CD4-positive, CD25-positive, alpha-beta regulatory T cell (primary cell): ENCODE measurements at places on chromosomes 2 and 18. TPM values are rescaled to one million over a fixed set of nuclear protein-coding genes. Genes with fewer than 3 reads are reported as not detected.

GRCh38 chr2:226023383-226023782 lies 623.9 kb downstream of the NYAP2 start:
- DNase-seq, result no peak

GRCh38 chr2:40352041-40352702 lies 99.7 kb downstream of the SLC8A1 start:
- DNase-seq, result no peak

DNA sequence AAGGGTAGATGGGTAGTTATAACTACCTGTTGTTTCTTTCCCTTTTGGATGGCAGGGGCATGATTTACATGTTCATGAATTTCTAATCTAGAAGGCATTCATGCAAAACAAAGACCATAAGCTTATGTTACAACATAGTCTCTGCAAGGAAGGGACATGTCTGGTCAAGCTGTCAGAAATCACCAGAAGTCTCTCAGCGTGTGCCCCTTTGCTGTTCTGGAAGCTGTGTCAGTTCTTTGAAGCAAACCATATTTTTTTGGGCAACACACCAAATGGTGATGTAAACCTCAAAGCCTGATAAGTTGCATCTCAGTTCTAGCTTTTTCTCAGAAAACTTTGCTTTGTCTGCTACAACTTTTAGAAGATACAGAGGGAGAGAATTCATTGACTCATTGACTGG lies 173.5 kb upstream of the CTAGE1 start:
- no peak for DNase-seq

GRCh38 chr18:54801374-54801773 lies 26.9 kb upstream of the RAB27B start:
- no peak for DNase-seq

DNA sequence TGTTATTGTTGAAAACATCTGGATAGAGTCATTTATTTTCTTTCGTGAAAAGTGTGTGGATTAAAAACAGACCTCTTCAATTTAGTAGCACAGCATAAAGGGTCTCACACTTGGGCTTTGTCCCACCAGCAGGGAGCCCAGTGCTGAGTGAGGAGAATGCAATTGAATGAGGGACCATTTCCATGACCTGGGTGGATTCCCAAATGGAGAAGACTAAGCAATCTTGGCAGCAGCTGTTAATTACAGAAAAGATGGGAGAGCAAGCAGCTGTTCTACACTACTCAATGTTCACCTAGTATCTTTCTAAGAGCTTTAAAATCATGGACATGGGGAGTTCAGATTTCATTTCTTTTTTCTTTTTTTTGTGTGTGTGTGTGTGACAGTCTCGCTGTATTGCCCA lies 121.8 kb upstream of the FN1 start:
- DNase-seq, result no peak

GRCh38 chr2:176763851-176764404 lies 448.7 kb upstream of the HNRNPA3 start:
- DNase-seq, result no peak

Gene MBP
- total RNA-seq, result 172 TPM

DNA sequence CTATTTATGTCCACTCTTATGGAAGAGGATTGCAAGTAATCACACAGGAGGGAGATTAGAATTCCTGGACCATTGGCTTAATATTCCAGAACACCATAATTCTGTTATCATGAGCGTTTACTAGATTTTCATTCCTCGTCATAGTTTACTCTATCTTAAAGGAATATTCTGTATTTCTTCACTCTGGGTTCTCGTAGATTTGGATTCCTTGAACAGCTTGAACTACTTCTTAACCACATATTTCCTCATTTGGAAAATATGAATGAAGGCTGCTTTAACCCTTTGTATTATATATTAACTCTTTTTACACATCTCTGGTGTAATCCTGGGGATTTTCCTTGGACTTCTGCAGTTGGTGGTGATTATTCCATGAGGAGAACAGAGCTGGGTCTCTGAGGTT lies 46.3 kb upstream of the CCBE1 start:
- DNase-seq, result no peak

- DNase-seq, result no peak
Observed at GRCh38 chr2:72126186-72127100, 21.2 kb downstream of the CYP26B1 start.

Gene SERPINB10
- not detected for total RNA-seq

DNA sequence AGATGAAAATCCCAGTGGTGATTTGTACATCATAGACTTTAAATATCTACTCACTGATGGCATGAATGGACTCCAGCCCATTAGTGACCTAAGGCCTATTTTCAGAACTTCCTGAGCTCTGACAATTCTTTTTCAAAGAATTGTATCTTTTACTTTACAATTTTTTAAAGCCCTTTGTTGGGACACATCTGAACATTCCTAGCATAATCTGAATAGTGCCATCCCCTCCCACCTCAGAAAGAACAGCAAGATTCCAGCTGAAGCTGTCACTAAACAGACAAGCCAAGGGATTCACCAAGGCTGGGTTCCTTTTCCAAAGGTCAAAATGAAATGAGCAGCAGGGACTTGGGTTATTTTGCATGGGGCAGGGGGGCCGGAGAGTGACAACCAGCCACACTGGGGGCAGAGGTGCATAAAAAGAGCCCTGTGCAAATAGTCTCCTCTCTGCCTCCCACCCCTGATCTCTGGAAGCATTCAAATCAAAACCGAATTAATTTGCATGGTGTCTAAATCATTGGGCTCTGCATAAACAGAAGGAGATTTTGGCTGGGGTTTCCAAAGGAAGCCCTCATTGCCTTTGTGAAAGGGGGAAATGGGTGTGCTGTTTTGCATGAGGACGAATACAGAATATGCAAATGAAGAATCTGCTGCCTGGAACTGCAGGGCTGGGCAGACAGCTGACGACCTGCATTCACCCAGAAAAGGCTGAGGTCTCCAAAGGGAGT lies 17.2 kb downstream of the EPHA4 start:
- DNase-seq, result no peak

DNA sequence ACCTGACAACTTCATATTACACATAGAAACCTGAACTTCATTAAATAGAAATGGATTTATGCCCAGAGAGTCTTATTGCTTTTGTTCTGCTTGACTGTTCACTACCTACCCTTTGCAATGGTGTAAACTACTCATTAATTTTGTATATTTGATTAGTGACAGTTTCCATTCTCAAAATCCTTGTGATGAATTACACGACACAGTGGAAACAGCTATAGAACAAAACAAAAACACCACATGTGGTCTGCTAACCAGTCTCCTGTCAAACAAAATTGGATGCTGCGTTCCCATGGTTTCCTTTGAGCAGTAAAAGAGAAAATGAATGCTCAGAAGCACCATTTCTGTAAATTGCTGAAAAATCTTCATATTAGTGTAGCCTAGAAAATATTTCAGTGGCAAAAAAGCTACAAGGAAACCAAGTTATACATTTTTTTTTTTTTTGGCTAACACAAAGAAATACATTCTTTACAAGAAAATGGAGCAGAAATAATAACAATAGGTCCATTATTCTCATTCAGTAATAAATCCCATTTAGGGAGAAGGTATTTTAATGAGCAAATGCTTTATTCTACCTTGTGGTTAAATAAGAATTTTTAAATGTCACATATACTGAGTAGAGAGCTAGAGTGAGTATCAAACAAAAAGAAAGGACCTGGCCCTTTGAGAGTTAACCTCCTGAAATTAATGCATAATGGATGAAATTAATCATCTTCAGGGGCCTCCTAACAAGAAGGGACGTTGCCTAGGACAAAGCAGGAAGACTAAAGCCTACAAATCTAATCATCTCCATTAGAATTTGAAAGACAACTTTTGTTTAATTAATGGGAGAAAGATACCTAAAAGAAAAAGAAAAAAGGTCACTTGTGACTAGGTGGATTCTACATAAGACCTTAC lies 355.1 kb upstream of the ZC3H15 start:
- DNase-seq, result no peak
